A549 treated with CORT108297 at 1 μM for 4 hours (cell line): ENCODE measurements at places on chromosomes 3 and 15. TPM values are rescaled to one million over a fixed set of nuclear protein-coding genes. Genes with fewer than 3 reads are reported as not detected.

The TNFSF10 gene
- 0.09 to 0.22 TPM (median 0.14 TPM) in 5 replicates for total RNA-seq

The NMNAT3 gene
- 0.91 to 1.6 TPM (median 1.3 TPM) in 5 replicates for total RNA-seq

The PARL gene
- total RNA-seq, result 61.4 to 66.8 TPM (median 62.6 TPM) in 5 replicates

The SCAANT1 gene
- not detected in 5 replicates for total RNA-seq

The NR2E3 gene
- 0.12 to 0.39 TPM (median 0.21 TPM) in 5 replicates for total RNA-seq

The GHRL gene
- 0.14 TPM in 1 of 5 replicates, not detected in the others for total RNA-seq

The NANOGP8 gene
- total RNA-seq, result not detected in 5 replicates

The GOLGA8S gene
- total RNA-seq, result 0.13 to 0.18 TPM (median 0.16 TPM) in 5 replicates

The ITIH4 gene
- total RNA-seq, result 0.18 to 0.92 TPM (median 0.71 TPM) in 5 replicates

The BOC gene
- total RNA-seq, result 4.8 to 7.7 TPM (median 7.0 TPM) in 5 replicates

The LRRK1 gene
- total RNA-seq, result 17.8 to 23.8 TPM (median 23.0 TPM) in 5 replicates

The PTPRG gene
- total RNA-seq, result 1.6 to 2.8 TPM (median 2.6 TPM) in 5 replicates

The LDHAL6B gene
- not detected in 5 replicates for total RNA-seq

The TLNRD1 gene
- 10.0 to 21.6 TPM (median 17.1 TPM) in 5 replicates for total RNA-seq

The ATXN7 gene
- 2.9 to 5.4 TPM (median 5.0 TPM) in 5 replicates for total RNA-seq
